Stromal cell of bone marrow (primary cell): ENCODE measurements at places on chromosomes 3 and 15.

DNA sequence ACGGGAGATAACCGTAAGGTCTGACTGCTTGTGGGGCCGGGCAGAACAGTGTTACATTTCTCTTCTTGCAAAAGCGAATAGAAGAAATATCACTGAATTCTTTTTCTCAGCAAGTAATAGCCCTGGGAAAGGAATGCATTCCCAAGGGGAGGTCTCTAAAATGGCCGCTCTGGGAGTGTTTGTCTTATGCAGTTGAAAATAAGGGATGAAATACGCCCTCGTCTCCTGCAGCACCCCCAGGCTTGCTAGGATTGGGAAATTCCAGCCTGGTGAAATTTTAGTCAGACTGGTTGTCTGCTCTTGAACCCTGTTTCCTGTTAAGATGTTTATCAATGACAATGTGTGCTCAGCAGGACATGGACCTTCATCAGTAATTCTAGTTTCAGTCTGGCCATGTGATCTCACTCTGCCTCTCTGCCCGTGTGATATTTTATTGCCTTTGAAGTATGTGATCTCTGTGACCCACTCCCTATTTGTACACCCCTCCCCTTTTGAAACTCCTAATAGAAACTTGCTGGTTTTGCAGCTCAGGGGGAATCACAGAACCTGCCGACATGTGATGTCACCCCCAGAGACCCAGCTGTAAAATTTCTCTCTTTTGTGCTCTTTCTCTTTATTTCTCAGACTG lies 715.6 kb downstream of the ROBO1 start:
- no peak for DNase-seq

DNA sequence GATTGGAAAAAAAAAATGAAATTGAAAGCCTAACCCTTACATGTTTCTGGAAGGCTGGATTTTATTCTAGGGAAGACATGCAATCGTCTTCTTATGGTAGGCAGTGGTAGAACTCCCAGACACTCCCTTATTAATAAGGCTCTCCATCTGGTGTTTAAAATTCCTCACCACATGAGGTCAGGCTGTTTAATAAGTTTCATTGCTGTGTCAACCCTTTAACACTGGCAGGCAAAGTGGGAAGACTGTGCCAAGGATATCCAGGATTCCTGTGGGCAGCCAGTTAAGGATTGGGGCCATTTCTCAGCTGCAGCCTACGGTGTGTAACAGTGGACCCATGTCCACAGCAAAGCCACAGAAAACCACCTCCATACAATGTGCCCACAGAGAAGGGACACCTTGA lies 225.5 kb upstream of the CHRM5 start:
- DNase-seq: no peak

GRCh38 chr3:43259626-43260025 lies 26.7 kb upstream of the SNRK start:
- DNase-seq: no peak

- DNase-seq: no peak
Measured at GRCh38 chr15:59437142-59437816, 707 bp upstream of the FAM81A start.
